ENCODE measurements at places on chromosomes 1 and 21. TPM values are rescaled to one million over a fixed set of nuclear protein-coding genes. Genes with fewer than 3 reads are reported as not detected.

C1orf115 gene
- 10.3 TPM for total RNA-seq

CNKSR1 gene
- 1.8 TPM for total RNA-seq

FNDC5 gene
- 122 TPM for total RNA-seq

DNAJC6 gene
- total RNA-seq = 26.8 TPM

RGSL1 gene
- not detected for total RNA-seq

TSNAX gene
- total RNA-seq = 33.6 TPM

CPLANE2 gene
- total RNA-seq = 11.9 TPM
